ENCODE measurements at places on chromosomes 6 and 20.

DNA sequence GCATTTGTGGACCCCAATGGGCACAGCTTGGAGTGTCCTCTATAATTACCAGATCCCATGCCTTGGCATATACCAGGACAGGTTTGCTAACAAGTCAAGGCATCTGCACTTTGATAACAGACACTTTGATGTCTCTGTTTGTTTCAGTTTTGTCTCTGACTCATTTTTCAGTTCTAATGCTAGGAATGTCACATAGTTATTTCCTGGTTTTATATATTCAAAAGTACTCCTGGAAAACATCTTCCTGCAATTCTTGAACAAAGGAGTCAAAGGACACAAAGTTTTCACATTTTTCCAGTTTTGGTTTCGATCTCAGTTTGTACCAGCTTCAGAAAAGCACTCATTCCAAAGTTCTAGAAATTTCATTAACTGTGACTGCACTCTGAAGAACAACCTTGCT lies 188.1 kb downstream of the FOXC1 start:
- no peak for DNase-seq

GRCh38 chr20:62318400-62319345 lies 15.9 kb downstream of the ADRM1 start:
- no peak for DNase-seq

DNA sequence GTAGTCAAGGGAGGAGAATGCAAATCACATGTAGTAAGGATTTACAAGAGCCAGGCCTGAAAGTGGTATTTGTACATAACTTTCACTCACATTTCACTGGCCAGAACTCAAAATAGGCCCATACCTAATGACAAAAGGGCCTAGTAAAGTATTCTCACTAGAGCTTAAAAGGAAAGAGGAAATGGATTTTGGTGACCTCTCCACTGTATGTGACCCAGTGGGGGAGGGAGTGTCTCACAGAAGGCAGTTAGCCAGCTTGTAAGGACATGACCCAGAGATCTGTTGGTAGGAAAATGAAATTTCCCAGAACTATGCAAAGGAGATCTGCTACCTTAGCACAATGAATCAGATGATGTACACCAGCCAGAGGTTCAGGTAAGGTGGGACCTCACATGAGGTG lies 124.4 kb downstream of the PTPRT start:
- DNase-seq: no peak

- no peak for DNase-seq
These were observed 445.3 kb upstream of the CITED2 start for GRCh38 chr6:139819776-139820175.

GRCh38 chr6:116064666-116065065 lies 4.0 kb upstream of the FRK start:
- DNase-seq: no peak

- DNase-seq: no peak
These were observed 172.6 kb upstream of the BMP5 start for GRCh38 chr6:56047931-56048540.

GRCh38 chr6:142721215-142721920 lies 223.6 kb downstream of the HIVEP2 start:
- DNase-seq: no peak

DNA sequence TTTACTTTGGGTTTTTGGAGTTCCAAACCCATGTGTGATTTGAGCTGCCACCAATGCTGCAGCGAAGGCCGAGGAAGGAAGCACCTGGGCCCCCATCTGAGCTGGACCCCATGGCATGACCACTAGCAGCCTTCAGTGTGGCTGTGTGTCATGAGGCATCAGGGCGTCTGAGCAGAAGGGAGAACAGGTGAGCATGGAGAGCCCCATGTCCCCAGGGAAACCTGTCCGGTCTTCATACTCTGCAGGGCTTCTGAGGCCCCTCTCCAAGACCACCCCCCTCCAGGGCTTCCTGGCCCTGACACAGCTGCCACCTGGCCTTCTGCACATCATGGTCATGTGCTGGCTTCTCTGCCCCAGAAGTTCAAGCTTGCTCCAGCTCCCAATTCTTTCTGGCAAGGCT lies 169.1 kb upstream of the CST7 start:
- no peak for DNase-seq

- no peak for DNase-seq
These were observed 22.8 kb downstream of the DCBLD1 start for GRCh38 chr6:117505311-117505710.

DNA sequence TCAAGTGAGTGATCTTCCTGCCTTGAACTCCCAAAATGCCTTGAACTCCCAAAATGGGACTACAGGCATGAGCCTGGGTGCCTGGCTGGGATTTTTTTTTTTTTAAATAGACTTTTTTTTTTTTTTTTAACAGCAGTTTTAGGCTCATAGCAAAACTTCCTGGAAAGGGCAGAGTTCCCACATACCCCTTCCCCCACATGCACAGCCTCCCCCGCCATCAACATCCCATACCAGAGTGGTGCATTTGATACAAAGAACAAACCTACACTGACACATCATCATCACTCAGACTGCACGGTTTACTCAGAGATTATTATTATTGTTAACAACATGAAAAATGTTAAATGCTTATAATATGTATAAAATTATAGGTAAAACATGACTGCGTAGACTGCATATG lies 26.0 kb downstream of the UQCC1 start:
- no peak for DNase-seq

- DNase-seq: no peak
These were observed 686.9 kb upstream of the CITED2 start for GRCh38 chr6:140061110-140062042.

DNA sequence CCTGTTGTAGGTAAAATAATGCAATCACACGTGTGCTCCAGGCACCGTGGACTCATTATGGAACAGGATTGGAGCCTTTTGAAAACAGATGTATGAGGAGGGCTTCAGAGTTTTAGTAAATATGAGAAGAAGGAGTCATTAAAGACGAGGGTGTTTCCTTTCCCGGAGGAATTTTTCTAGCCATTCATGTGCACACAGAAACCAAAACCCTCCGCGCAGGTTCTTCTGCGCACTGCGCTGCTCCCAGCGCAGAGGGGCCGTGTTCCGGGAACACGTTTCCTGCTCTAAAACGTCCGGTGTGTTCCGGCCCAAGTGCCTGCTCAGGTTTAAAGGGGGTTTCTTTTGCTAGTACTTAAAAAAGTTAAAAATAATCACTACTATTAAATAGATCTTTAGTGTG lies 11.6 kb downstream of the GPR31 start:
- no peak for DNase-seq

DNA sequence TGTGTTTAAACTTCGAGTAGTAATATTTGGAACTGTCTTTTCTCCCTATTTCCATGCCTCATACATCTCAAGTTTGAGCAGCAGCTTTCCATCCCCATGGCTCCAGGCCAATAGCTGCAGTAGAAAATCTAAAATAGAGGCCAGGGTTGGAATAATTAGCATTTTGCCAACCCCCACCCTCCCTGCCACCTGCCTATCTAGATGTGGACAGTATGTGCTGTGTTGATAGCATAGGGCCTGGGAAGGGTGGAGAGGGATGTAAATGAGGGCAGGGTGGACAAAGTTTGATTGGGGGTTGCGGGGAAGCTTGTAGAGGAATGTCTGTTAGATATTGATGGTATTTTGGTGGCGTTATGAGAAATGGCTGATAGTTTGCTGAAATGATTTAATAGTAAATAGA lies 5.6 kb downstream of the TOP1 start:
- no peak for DNase-seq

- DNase-seq: no peak
These were observed 46.8 kb upstream of the SIRPA start for GRCh38 chr20:1848373-1848772.

DNA sequence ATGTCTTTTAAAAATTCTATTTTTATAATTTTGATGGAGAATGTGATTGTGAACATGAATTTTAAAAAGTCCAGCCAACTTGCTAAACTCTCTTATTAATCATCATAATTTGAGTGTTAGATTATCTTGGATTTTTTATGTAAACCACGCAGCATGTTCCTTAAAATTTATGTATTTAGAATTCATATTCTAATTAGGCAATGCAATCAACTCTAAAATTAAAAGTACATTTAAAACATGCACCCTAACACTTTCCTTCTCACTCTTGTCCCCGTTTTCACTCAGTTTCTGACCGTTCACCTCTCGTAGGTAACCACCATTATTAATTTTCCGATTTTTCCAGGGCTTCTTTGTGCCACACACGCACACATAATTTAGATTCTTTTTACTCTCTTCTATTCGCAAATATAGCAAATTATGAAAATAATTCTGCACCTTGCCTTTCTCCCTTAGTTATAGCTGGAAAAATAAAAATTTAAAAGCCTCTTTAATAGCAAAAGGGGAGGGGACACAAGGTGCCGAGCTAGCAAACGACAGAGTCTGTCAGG lies 329 bp upstream of the ZKSCAN3 start:
- DNase-seq: no peak

DNA sequence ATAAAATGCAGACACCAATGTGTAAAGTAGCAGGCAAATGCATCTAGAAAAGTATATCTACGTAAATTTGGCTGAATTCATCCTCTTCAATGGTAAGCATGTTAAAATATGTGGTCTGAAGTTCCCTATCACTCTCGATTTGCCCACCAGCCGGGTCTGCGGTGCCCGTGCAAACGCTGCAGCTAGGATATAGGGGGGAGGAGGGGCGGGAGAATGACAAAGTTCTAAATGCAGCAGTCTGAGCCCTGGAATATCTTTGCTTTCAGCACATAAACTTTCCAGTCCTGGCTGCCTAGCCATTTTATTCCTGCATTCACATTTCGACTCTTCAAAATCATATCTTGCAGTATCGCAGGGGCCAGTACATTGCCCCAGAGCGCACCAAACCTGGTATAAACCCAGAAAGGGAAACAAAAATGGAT lies 708 bp downstream of the NRN1 start:
- no peak for DNase-seq

- no peak for DNase-seq
These were observed 304.7 kb upstream of the RGS17 start for GRCh38 chr6:153435787-153436186.

DNA sequence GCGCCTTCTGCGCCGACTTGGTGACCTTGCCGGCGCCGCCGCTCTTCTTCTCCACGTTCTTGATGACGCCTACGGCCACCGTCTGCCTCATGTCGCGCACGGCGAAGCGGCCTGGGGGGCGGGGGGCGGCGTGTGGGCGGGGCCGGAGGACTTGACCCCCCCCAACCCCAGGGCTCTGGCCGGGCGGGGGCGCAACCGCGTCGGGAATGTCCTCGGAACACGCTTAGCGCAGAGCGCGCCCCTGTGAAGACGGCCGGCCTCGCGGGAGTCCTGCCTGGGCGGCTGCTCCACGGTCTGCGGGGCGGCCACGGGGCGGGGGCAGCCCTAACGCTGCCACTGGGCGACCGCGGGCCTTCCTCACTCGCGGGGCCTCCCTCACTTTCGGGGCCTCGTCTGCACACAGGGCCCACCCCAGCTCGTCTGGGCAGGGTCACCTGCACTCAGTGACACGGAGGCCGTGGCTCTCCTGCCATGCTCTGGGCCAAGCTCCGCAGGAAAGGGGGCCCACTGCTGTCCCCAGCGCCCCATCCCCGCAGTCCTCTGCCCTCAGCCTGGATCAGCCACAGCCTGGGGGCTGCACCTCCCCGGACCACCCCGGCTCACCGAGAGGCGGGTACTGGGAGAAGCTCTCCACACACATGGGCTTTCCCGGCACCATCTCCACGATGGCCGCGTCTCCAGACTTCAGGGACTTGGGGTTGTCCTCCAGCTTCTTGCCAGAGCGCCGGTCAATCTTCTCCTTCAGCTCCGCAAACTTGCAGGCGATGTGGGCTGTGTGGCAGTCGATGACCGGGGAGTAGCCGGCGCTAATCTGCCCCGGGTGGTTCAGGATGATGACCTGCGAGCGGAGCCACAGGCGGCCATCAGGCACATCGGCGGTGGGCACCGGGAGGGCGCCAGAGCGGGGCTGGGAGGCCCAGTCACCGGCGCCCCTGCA lies 10.3 kb downstream of the EEF1A2 start:
- no peak for DNase-seq

GRCh38 chr6:157962601-157963302 lies 18.9 kb upstream of the SYNJ2 start:
- DNase-seq: no peak

Measured in CD4-positive, alpha-beta T cell treated with Interleukin-2 at 100 ng/mL for 4 hours (primary cell).